ENCODE measurements at places on chromosomes 12 and 14.

DNA sequence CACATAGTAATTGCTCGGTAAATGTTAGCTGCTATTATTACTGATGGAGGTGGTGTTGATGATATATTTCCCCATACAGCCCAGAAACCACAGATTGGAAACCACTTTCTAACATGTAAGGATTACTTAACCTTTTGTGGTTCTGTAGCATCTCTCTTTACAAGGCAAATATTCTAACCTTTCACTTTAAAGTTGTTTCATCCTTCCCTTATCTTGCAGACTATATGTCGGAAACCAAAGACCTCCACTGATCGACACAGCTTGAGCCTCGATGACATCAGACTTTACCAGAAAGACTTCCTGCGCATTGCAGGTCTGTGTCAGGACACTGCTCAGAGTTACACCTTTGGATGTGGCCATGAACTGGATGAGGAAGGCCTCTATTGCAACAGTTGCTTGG, 75.8 kb downstream of the FRMD6 start:
- no peak for DNase-seq

DNA sequence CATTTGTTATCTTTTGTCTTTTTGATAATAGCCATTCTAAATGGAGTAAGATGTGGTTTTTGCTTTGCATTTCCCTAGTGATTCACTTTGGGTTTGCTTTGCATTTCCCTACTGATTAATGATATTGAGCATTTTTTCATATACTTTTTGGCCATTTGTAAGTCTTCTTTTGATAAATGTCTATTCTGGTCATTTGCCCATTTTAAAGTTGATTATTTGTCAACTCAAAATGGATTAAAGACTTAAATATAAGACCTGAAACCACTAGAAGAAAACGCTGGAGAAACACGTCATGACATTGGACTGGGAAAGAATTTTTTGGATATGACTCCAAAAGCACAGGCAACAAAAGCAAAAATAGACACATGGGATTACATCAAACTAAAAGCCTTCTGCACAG, 148.0 kb downstream of the APAF1 start:
- no peak for DNase-seq

DNA sequence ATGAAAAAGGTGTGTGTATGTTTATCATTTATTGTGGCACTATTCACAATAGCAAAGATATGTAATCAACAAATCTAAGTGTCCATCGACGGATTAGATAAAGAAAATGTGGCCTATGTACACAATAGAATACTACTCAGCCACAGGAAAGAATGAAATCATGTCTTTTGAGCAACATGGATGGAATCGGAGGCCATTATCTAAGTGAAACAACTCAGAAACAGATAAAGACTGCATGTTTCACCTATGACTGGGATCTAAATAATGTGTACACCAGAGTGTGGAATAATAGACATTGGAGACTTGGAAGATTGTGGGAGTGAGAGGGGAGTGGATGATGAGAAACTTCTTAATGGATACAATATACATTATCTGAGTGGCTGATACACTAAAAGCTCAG, 44.0 kb downstream of the CCER1 start:
- DNase-seq: no peak

- no peak for DNase-seq
Measured at GRCh38 chr12:57631566-57632072, 1.4 kb downstream of the B4GALNT1 start.

DNA sequence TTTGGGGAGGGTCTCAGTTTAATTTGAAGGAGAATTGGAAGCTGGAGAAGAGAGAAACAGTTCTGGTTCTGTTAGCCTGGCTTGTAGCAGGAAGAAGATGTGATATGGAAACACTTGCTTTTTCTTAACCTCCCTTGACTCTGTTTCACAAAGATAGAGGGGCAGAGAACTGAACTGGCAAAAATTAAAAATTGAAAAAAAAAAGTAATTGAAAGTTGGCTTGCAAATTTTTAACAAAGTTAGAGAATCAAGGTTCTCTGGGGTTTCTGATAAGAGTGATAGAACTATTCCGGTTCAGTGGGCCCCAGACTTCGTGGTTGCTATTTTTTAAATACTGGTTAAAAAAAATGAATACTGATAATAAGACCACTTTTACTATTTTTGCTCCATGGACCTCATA, 2.8 kb downstream of the CRADD start:
- no peak for DNase-seq

DNA sequence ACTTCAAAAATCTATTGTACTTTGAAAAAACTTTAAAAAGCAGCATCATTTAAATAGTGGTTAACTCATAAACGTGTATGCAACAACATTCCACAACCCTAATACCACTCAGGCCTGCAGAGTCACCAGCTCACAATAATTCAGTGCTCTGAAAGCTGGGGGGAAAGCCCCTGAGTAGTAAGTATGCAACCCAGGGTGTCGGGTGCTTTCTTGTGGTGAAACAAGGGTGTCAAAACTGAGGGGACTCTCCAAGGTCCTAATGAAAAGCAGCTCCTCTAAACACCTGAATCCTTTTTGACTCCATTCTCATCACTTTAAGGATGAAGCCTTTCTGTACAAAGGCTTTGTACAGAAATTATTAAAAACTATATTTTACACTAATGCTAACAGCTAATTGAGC, 33.7 kb downstream of the FGFR1OP2 start:
- DNase-seq: peak; percentile 70

GRCh38 chr12:56957229-56958052, at the start of gene RDH16:
Gene RDH16, minus strand, starts transcription at chr12:56957608. Its CDS starts 146 bp downstream, at chr12:56957462.
- no peak for DNase-seq

DNA sequence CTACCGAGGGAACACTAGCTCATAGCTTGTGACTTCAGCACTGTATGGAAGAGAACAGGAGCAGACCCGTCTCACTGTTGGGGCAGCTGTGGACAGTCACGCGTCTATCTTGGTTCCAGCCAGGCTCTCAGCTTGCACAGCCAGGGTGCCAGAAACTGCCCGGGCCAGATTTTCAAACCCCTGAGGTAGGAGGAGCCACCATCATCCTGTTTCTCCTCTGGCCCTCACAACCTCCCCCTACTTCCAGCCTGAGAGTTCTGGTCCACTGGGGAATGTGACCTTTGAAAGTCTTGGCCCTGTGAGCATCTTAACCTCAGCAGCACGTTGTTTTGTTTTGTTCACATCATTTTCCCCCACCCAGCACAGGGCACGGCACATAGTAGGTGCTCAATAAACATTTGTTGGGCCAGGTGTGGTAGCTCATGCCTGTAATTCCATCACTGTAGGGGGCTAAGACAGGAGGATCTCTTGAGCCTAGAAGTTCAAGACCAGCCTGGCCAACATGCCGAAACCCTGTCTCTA, 50.4 kb downstream of the PSMA6 start:
- DNase-seq: no peak

DNA sequence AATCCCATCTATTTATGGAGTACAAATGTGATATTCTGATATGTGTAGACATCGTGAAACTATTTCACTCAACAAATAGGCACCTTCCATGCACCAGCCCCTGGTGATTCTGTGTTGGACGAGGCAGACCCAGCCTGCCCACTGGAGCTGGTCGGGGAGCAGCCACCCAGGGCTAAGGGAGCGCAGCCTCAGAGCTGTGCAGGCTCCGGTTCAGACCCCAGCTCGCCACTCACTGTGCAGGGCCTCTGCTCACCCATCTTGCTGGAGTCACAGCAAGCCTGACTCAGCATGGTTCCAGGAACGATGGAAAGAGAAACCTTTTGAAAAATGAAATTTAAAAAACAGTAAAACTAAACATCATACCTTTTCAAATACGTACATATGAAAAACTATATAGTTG, 52.3 kb upstream of the BCL11B start:
- DNase-seq: no peak

DNA sequence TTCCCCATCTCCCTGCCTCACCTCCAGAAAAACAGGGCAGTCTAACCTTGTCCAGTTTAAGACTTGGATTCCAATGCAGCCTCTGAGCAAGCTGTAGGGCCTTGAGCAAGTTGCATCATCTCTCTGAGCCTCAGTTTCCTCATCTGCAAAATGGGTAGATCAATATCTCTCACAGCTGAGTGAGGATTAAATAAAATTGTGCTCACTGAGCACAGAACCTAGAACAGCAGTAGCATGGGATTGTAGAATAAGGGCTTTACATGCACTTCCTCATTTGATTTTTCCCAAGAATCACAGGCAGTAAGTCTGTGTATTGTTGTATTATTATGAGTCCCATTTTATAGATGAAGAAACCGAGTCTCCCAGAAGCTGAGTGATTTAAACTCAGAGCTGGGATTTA, 2.0 kb downstream of the DTX1 start:
- DNase-seq: no peak

GRCh38 chr12:105212438-105212837, 23.5 kb downstream of the APPL2 start:
- no peak for DNase-seq

- no peak for DNase-seq
Measured at GRCh38 chr14:30994681-30995620, 30.5 kb upstream of the AP4S1 start.
